ENCODE measurements at places on chromosomes 2 and 18. TPM values are rescaled to one million over a fixed set of nuclear protein-coding genes. Genes with fewer than 3 reads are reported as not detected.

The HOXD12 gene
- not detected for total RNA-seq

The PMAIP1 gene
- total RNA-seq: 58.2 TPM

The PROKR1 gene
- total RNA-seq: under 0.01 TPM

The KIF5C gene
- under 0.01 TPM for total RNA-seq

The ACADL gene
- 1.00 TPM for total RNA-seq

The R3HDM1 gene
- 6.2 TPM for total RNA-seq

The KCNK3 gene
- total RNA-seq: not detected
